RKO (cell line): ENCODE measurements at places on chromosomes 4 and X.
A peak's percentile ranks its signal among the peaks of the same experiment; 100 is the strongest.

DNA sequence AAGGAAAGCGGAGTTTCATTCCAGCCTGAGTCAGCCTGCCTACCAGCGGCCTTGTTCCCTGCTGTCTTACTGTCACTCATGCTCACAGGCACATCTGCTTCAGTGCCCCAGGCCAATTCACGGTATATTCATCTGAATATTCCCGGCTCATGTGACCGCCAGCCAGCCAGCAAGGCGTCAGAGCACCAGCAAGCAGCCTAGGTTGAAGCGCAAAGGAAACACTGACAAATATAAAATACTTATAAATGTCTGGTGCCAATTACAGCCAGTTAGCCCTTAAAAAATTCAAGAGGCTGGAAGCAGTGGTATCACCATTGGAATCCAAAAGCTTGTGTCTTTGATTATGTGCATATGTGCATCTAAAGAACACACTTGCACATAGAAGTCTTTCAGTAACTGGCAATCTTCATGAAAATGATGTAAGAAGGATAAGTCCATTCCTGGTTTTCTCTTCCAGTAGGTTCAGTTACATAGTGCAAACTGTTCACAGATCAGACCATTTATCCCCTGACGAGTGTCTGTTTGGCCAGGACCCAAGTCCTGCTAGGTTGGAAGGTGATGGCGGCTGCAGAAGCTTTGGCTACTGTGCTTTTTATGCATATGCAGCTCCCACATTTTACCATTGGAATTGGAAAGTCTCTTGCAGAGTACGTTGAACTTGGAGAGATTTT lies 61.3 kb downstream of the LUZP4 start:
- no peak for DNase-seq

DNA sequence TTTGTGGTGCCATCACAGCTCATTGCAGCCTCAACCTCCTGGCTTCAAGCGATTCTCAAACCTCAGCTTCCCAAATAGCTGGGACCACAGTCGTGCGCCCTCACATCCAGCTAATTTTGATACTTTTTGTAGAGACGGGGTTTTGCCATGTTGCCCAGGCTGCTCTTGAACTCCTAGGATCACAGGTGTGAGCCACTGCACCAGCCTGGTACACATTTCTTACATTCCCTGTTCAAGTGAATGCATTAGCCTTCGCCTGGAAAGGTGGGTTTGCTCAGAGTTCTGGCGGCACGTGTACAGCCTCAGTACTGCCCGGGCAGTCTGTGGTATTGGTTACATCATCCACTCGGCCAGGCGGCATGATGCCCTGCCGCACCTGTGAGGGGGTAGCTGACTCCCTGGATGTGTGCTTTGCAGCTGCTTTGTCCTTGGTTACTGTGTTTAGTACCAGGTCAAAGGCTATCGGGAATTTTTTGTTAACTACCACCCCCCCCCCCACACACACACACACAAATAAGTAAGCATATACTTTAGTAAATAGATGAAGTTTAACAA lies 57.1 kb downstream of the TNIP2 start:
- DNase-seq: no peak

DNA sequence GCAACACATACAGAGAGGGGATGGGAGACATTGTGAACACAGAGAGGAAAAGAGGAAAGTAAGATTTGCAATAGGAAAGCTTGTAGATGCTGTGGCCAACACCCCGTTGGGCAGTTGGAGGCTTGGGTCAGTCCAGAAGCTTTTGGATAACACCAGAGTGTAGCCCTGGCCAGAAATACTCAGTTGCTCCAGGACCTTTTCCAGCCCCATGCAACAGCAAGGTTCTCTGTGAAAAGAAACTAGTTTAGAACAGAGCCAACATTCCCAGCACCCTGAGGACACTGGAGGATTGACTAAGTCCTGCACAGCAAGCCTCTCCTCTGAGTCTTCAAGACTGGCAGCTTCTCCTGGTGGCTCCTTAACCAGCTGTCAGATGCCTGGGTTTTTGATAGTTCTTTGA lies 27.9 kb upstream of the NAF1 start:
- no peak for DNase-seq

DNA sequence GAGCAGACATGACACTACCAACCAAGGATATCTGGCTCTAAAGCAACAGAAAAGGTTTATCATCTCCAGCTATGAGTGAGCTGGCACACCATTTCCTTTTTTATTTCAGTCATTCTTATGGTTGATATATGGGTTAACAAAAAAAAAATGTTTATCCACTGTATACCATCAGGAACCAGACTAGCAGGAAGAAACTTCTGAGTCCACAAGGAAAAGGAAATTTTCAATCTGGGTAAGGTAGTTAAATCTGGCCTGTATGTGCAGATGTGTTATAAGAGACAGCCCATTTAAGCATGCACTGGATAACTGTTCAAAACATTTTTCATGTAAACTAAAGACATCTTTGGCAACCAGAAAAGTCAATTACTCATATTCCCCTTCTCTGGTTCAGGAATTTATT lies 35.0 kb downstream of the AMMECR1 start:
- no peak for DNase-seq

DNA sequence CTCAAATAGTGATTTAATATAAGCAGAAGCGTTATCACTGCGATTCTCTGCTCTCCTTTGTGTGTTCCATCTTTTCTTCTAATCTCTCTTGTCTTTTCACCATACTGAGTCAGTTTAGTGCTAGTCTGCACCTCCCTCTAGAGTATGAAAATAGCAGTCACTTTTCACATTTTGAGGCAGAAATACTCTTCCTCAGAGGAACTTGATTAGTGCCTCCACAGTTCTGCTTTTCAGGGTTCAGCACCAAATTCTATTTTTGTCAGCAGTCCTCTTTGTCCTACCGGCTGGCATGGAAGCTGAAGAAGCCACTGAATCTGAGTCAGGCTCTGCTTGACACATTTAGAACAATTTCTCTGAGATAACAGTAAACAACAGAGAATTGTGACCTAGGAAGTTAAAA lies 49.7 kb upstream of the ANKRD17 start:
- peak; percentile 49 for DNase-seq

DNA sequence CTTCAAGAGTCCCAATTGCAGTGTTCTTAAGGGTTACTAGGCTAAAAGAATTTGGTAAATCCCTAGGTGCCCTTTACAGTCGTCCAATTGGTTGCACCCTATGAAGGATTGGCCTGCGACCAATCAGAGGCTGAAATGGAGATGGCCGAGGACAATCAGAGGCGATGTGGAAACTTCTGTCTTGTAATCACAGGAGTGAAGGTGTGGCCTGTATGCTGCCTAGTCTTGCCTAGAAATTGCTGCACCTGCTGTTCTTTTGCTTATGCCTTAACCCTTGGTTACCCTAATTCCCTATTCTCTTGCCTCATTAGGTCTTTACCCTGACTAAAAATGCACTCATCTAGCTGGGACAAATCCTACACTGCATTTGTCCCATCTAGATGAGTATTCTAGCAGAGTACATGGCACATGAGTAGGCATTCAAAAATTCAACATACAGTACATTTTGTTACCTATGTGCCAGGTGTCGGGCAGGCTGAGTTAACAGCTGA lies 1.0 kb upstream of the DCK start:
- no peak for DNase-seq

DNA sequence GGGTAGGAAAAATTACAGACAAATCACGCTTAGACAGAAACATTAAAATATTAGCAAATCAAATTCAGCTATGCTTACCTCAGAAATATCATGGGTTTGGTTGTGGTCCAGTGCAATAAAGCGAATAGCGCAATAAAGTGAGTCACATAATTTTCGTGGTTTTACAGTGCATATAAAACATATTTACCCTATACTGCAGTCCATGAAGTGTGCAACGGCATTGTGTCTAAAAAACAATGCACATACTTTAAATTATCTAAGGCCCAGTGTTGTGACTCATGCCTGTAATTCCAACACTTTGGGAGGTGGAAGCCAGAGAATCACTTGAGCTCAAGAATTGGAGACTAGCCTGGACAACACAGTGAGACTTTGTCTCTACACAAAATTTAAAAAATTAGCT lies 195.7 kb upstream of the IL1RAPL1 start:
- no peak for DNase-seq

DNA sequence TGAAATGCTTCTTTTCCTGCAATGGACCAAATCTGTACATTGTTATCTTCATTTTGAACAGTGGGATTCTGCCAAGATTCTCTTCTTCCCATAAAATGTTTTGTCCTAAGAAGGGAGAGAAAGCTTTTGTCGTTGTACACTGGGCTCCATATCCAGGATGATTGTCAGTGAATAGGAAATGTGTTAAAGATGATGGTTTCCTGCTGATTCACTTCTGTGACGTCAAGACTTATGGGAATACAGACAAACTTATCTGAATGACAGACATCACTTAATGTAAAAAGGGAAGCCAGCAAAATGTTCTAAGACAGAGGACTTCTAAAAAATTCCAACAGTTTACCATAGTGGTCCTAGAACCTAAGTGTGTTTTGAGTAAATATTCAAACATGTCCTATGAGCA lies 53.7 kb upstream of the HPF1 start:
- DNase-seq: no peak

DNA sequence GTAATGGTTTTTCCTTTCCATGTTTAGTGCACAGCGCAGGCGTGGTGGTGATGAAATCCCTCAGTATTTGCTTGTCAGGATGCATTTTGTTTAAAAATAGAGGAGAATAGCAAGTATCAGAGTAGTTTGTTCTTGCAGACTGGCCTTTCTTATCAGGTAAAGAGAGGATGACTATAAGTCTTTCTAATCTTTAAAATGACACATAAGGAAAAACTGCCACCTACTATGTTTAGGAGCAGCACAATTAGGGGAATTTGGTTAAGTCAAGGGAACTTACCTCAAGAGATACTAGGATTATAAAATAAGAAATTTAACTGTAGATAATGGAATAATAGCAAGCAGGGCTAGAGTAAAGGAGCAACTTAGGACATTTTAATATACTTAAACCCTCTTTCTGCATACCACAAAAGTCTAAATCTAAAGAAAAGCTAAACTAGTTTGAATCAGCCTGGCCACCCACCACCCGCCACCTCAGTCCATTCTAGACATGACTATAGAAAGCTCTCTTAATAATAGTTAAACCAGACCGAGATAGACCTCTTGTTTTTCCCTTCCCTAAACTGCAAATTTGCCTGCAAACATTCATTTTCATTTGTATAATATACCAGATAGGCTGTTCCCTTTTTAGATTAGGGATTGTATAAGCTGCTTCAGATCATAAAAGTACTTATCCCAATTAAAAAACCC lies 62.0 kb downstream of the APOOL start:
- no peak for DNase-seq

DNA sequence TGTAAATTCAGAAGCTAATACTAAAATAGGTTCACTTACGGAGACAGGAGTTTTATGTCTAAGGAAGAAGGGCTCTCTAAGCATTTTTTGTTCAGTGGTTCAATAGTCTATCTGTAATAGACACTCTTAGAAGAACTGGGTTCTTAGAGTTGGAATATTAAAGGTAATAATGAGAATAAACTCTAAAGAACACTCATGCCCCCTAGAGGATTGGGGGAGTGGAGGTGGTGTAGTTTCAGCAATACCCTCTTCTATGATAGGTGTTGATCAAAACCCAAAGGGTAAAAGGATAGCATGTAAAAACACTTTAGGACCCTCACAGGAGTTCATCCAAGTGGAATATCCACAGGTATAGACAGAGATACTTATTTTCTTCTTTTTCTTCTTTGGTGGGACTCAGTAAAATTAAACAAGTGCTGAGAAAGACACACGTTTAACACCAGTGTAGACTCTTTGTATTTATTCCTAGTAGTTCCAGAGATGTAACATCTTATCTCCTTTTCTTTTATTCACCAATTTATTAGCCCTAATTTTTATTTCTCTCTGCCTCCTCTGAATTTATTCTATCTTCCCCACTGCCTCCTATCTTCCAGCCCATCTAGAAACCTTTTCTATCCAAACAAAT lies 25.7 kb upstream of the MND1 start:
- peak; percentile 63 for DNase-seq

- DNase-seq: no peak
These were observed 47.5 kb upstream of the BCOR start for GRCh38 chrX:40145001-40145922.

GRCh38 chr4:17358241-17358640 lies 153.6 kb downstream of the QDPR start:
- DNase-seq: no peak

DNA sequence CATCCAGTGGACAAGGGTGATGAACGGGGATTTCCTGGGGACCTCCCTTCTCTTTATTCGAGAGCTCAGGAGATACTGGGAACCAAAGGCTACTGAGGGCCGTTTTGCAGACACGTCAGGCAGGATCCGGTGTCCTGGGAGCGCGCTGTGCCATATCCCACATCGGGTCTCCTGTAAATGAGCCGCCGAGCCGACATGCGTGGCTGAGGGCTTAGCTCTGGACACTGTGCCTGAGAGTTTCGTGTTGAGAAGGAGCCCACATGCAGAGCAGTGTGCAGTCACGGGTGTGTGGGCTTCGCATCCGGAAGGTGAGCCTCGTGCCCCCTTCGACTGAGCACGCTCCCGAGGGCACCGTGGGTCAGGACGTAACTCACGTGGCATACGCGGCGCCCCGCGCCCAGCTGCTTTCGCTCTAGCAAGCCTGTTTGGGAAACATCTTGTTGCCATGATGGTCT lies 28.5 kb upstream of the HGFAC start:
- DNase-seq: no peak

DNA sequence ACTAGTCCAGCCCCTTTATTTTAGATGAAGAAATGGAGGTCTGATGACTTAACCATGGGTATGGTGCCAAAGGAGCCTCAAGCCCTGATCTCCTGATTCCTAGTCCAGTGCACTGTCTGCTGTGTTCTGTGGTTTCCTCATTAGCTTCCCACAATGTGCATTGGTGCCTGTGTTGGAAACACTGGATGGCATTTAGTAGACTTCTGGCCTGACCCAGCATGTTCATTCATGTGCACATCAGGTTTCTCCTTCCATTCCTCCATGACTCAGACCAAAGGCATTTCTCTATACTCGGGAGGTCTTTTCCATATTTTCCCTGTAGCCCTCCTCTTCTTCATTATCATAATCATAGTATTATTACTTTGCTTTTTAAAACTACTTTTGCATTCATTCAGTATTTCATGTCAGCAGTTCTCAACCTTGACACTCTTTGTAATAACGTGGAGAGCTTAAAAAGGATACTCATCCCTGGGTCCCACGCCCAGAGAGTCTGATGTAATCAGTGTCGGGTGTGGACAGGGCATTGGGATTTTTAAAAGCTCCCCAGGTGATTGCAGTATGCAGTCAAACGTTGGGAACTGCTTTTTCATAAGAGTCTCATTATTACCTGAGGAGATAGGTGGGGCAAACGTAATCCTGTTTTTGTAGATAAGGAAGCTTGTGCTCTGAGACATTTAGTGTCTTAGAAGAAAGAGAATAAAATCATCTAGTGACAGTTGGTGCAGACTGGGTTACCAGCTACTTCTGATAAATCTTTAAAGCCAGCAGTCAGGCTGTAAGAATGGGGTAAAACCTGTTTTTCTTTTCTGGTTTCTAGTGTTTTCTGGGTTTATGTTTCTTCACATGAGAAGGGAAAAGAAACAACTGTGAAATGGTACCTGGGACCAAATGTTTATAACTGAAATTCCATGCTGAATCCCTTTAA lies 40.9 kb upstream of the XK start:
- DNase-seq: no peak

- DNase-seq: no peak
These were observed 263.8 kb downstream of the NKX6-1 start for GRCh38 chr4:84235126-84235944.
